Activated CD4-positive, alpha-beta T cell treated with anti-CD3 and anti-CD28 coated beads for 4 hours (primary cell): ENCODE measurements at places on chromosomes 2 and 18.

GRCh38 chr2:230879271-230879882 is 14.6 kb downstream of the ITM2C start:
- DNase-seq = no peak

GRCh38 chr2:123448801-123449200 is 576.3 kb upstream of the CNTNAP5 start:
- DNase-seq = no peak

DNA sequence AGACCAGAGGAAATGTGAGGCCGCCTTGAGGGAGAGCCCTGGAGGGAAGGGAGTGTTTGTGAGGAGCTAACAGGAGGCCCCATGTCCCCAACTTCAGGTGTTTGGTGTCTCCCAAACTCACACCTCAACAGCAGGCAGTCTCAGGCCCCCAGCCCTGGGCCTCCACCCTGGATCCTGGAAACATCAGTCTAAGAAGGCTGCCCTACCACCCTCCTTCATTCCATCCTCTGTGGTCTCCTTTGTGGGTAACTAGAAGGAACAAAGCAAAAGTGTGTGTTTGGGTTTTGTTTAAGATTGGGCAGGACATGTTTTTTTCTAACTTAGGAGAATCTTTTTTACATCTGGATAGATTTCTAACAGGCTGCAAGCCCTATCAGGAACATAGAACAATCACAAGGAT is 404.3 kb downstream of the BCL11A start:
- no peak for DNase-seq

DNA sequence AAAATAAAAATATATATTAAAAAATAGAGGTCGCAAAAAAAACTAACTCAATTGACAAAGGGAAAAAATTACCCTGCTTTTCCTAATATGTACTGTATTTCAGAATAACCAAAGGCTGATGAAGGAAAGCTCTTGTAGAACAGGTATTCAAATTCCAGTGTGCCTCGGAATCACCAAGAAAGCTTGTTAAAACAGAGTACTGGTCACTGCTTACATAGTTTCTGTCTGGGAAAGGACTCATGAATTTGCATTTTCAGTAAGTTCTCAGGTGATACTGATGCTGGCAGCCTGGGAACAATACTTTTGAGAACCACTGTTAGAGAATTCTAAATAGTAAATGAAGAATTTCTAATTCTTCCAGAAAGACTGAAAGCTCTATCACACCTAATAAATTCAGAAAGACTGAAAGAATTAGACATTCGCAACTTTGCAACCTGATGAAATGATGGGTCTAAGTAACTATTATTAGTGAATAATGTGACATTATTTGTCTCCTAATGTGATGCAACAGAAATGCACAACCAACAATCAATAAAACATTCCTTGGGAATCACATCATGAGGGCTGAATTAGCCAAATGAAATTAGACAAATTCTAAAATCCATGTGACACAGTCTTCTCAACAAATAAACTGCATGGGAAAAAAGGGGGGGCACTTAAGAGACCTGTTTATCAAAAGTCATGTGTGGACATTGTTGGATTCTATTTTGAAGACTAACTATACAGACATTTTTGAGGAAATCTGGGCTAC is 21.9 kb downstream of the RPRD1A start:
- no peak for DNase-seq

GRCh38 chr2:120593921-120594686 is 141.6 kb upstream of the GLI2 start:
- DNase-seq = no peak

GRCh38 chr18:14914771-14915170 is 166.8 kb downstream of the ANKRD30B start:
- DNase-seq = no peak
